ENCODE measurements at places on chromosomes 3 and 15.
A peak's percentile ranks its signal among the peaks of the same experiment; 100 is the strongest.

DNA sequence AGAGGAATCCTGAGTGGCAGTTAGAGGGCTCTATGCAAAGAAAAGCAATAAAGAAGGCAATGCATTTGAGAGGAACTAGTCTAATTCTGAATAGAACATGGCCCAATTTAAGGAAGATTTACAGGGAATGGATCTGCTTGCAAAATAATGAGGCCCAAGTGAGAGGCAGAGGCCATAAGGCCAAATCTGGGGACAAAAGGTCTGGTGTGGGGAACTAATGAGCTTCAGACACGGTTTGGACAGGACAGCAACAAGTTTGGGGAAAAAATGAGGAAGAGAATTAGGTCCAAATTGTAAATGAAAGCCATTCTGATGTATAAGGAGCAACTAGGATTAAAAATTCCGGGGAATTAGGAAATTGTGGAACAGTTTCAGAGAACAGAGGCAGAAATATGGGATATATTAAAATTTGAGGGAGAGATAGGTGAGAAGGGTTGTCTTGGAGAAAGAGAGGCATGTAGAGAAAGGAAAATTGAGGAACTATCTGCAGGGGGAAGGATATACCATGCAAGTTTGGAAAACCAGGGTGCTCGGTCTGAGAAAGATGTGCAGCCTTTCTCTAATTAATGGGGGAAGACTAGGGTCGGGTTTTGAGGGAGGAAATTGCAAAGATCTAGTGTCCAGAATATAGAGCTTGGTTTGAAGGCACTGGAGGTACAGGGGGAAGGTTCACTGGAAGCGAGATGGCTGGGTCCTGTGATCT is 73.8 kb downstream of the RBPMS2 start:
- peaks cover 4% of the 10 kb centered on the region for H3K36me3 ChIP-seq
- no peaks in the 10 kb centered on the region for H3K27me3 ChIP-seq
- H3K27ac ChIP-seq, result peak overlapping the region; percentile 63
- peaks cover 35% of the 10 kb centered on the region for H3K4me1 ChIP-seq

DNA sequence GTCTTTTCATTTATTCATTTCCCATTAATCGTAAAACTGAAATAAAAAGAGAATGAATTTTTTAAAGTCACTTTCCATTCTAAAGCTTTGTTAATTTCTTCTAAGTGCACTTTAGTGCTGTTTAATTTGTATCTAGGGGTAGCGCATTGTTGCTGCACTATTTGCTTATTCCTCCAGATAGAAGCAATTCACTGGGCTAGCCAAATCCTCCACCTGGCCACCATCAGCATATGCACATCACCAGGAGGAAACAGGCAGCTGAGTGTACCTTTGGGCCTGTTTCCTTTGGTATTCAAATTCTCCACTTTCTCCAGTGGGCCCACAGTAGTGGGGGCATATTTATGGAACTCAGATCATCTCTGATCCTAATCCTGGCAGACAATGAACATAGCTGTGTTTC is 29.8 kb upstream of the CPB1 start:
- no peaks in the 10 kb centered on the region for H3K27me3 ChIP-seq
- no peak overlapping the region for H3K27ac ChIP-seq
- H3K4me3 ChIP-seq, result no peak overlapping the region
- no peaks in the 10 kb centered on the region for H3K36me3 ChIP-seq

- no peaks in the 10 kb centered on the region for H3K27me3 ChIP-seq
- H3K27ac ChIP-seq, result no peak overlapping the region
- no peak for DNase-seq
- H3K4me1 ChIP-seq, result no peaks in the 10 kb centered on the region
These were observed 52.6 kb upstream of the CP start for GRCh38 chr3:149274220-149274619.

GRCh38 chr15:62779036-62779770 is 263.3 kb upstream of the TPM1 start:
- H3K36me3 ChIP-seq, result peaks cover 56% of the 10 kb centered on the region
- peaks cover 22% of the 10 kb centered on the region for H3K4me1 ChIP-seq
- peak overlapping the region; percentile 34 for H3K27ac ChIP-seq

DNA sequence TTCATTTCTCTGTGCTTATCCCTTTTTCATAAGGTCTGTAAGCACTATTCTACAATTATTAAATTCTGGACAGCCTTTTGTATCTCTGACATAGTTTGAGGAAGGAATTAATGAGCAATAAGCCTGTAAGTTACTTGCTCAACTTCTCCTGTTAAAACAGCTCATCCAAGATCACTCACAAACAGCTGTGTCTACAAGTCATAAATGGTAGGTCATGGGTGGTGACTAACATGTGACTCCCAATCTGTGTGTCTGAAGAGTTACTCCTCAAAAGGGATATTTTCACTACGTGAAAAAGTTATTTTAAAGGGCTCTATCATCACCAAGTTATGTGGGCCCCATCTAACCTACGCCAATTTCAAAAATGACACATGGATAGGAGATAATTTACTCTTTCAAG is 145.2 kb upstream of the CBLB start:
- H3K4me3 ChIP-seq, result no peak overlapping the region
- no peaks in the 10 kb centered on the region for H3K27me3 ChIP-seq
- H3K4me1 ChIP-seq, result no peaks in the 10 kb centered on the region
- DNase-seq, result no peak
- H3K36me3 ChIP-seq, result no peaks in the 10 kb centered on the region
- H3K27ac ChIP-seq, result peak overlapping the region; percentile 10

DNA sequence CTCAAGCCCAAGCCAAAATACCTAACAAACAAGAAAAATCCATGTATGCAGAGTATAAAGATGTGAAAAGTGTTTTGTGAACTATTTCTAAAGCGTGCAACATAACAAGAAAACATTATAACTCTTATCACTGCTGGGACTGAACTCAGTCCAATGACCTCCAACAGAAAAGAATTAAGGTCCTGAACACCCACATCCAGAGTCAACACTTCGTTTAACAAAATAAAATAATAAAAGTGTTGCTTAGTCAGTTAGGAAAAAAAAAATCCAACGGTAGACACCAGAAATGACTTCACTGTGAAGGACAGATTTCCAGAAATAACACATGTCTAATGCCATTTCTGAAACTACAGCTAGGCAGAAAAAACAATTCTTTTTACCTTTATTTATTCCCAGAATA is 28.0 kb downstream of the MB21D2 start:
- H3K27ac ChIP-seq, result peak overlapping the region; percentile 90
- DNase-seq, result no peak
- no peaks in the 10 kb centered on the region for H3K27me3 ChIP-seq
- no peak overlapping the region for H3K4me3 ChIP-seq

GRCh38 chr3:18354701-18355100 is 70.4 kb downstream of the SATB1 start:
- DNase-seq, result no peak
- peaks cover 25% of the 10 kb centered on the region for H3K4me1 ChIP-seq
- H3K36me3 ChIP-seq, result no peaks in the 10 kb centered on the region
- no peak overlapping the region for H3K4me3 ChIP-seq
- no peaks in the 10 kb centered on the region for H3K27me3 ChIP-seq
- peak overlapping the region; percentile 25 for H3K27ac ChIP-seq

DNA sequence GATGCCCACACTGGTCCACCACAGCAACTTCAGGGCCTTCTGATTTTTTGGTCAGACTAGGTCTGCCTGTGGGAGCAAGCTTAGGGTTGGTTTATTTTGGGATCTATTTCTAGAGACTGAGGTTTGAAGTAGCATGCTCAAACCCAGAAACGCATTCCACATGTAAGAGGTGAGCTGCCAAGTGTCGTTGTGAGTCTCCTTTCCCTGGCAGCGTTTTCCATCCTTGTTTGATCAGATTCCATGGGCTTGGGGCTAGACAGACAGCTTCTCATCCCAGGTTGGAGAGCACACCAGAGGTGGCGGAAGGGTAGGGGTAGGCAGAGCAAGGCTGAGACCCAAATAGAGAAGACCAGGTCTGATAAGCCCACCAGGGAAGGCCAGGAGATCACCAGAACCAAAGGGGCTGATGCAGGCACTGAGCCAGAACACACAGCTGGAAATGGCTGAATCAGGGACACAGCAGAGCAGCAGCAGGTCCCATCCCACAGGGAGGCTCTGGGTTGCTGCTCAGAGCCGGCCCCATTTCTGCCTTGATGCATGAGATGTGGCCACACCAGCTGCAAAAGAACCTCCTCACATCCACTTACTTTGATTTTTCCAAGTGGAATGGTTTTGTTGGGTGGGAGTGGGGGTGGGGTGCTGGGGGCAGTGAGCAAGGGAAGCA is 186.8 kb downstream of the THSD4 start:
- no peak overlapping the region for H3K4me3 ChIP-seq
- H3K36me3 ChIP-seq, result no peaks in the 10 kb centered on the region
- DNase-seq, result no peak
- H3K27ac ChIP-seq, result peak overlapping the region; percentile 45
- no peaks in the 10 kb centered on the region for H3K27me3 ChIP-seq

DNA sequence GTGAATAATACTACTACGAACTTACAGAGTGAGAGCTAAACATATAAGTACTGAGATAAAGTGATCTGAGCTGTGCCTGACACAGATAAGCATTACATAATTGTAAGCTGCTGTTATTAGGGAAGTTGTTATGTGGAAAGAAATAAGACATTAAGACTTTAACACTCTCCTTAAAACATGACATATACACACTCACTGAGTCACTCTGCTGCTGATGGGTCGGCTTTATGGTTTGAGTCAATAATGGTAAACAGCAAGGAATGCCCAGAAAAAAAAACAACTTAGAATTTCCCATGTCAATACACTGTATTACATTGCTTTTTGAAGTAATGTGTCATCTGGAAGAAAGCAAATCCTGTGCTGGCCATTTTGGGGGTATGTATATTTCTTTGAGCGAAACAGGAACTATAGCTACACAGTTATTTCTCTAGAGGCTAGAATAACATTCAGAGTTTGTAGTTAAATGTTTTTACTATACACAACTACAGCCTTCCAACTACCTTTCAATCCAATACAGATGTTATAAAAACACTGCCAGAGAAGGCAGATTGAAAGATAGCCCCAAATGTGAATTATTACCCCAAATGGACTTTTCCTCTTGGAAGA is 22.8 kb upstream of the SPRED1 start:
- no peaks in the 10 kb centered on the region for H3K36me3 ChIP-seq
- no peak for DNase-seq
- no peak overlapping the region for H3K4me3 ChIP-seq
- no peak overlapping the region for H3K27ac ChIP-seq
- peaks cover 6% of the 10 kb centered on the region for H3K4me1 ChIP-seq
- no peaks in the 10 kb centered on the region for H3K27me3 ChIP-seq
